ENCODE measurements at places on chromosomes 2 and 18.

DNA sequence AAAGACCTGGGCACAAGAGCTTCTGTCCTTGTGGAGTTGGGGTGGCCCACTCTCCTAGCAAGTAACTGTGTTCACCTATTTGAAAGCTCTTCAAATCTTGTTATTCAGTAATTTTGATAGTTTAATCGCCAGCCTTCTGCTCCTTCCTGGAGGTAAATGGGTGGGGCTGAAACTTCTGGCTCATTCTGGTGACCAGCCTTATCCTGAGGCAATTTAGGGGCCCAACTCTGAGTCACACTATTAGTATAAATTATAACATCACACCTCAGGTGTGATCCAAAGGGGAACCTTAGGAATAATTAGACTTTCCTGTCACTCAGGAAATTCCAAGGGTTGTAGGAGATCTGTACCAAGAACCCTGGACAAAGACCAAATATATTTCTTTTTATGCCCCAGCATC is 255.8 kb upstream of the RGPD4 start:
- no peak for DNase-seq

DNA sequence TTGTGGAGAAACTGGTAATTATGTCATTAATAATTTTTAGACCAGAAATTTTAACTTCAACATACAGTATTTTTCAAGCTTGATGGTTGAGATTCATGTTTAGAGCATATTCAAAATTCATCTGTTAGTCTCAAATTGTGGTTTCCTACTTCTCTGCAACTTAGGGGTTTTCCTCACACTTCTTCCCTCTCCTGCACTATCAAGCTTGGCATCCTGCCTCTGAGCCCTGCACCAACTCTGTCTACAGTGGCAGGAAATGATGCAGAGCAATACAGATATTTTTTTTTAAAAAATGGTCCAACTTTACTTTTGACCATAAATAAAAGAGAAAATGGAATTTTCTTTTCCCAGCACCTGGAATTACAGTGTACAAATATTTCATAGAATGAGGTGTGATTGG is 247.3 kb downstream of the NUP35 start:
- no peak for DNase-seq

GRCh38 chr2:237431372-237431771 is 17.4 kb upstream of the COL6A3 start:
- DNase-seq, result no peak

- DNase-seq, result no peak
Measured at GRCh38 chr2:49154891-49155290, 576 bp upstream of the FSHR start.

- no peak for DNase-seq
Measured at GRCh38 chr2:66962716-66963115, 434.4 kb upstream of the ETAA1 start.

GRCh38 chr18:26826656-26827235 is 38.8 kb downstream of the AQP4 start:
- DNase-seq, result no peak

GRCh38 chr18:41504316-41504715 is 450.7 kb upstream of the PIK3C3 start:
- DNase-seq, result no peak

GRCh38 chr2:240967681-240968621 is 30.5 kb upstream of the SNED1 start:
- DNase-seq, result no peak

DNA sequence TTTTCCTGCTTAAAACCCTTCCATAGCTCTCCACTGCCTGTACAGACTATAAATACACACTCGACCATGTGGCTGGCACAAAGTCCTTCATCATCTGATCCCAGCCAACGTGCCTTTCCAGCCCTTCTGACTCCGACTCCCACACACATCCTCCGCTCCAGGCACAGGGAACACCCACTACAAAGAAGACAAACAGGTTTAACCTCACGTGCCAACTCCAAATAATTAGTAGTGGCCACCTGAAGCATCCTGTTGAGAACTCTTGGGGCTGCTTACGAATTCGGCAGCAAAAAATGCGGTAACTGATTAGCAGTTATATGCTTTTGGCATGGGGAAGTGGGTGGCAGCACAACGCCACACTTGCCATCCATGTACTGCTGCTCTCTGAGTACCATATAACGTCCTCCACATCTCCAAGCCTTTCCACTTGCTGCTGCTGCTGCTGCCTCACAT is 12.1 kb downstream of the SPIRE1 start:
- DNase-seq, result no peak

GRCh38 chr2:97751752-97752151 is 38.4 kb downstream of the ZAP70 start:
- no peak for DNase-seq

GRCh38 chr18:3879114-3879835 is 429.3 kb downstream of the TGIF1 start:
- no peak for DNase-seq

DNA sequence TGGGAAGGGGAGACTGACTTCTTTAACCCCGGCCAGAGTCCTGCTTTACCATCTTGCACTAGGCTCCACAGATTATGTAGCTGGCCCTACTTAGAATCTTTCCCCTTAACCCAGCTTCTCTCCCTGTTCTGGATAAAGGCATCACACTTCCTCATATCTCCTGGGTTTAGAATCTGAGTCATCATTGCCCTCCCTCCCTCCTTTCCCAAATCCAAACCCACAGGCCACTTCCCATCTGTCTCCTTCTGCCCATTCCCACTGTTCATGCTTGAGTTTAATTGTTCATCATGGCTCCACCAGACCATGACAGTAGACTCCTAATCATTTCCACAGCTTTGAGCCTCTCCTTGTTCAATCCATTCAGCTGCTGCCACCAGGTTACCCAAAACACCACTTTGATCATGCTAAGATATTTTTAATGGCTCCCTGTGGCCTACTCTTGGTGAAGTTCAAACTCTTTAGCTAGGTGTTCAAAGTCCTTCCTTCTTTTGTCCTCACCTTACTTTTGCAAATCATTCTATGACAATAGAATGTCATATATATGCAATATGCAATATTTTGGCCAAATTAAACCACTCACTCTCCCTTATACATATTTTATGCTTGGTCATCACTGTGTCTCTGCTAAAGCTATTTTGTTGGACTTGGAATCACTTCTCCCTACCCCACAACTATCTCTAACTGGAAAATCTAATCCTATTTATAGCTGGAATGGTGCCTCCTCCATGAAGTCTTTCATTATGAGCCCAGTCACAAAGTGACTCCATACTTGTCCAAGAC is 5.5 kb downstream of the PDE11A start:
- no peak for DNase-seq

DNA sequence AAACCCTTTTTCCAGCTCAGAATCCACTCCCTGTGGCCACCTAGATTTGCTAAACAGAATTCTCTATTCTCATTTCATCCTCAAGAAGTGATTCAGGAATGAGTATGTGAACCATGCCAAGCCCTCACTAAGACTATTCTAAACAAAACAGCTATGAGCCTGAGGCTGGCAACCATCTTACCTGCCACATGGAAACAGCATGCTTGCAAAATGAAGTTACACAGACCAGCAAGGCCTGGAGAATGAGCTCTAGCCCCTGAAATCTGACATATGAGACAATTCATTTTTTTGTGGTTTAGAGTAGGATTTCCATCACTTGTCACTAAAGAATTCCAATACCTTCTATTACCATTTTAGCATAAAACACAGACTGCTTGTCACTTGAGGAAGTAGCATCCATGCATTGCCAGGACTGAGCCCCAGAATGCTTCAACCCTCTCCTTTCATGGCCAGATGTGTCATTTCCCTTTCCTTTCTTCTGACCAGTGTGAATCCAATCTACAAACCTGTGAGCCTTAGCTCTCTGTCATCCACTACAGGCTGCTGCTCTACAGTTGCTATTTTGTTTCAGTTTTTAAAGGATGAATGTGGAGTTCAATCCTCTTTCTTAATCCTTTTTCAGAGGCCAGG is 744.3 kb upstream of the ACVR2A start:
- DNase-seq, result no peak

DNA sequence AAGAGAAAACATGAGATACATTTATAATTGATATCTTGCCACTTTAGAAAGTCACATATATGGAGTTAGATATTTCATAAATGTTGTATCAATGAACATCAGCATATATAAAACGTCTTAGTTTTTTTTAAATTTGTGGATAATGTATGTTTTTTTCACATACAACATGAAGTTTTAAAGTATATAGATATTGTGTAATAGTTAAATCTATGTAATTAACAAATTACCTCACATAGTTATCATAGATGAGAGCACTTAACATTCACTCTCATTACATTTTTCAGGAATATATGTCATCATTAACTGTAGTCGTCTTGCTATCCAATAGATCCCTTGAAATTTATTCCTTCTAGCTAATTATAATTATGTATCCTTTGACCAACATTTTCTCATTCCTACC is 406.6 kb downstream of the ARHGAP15 start:
- no peak for DNase-seq

Data from activated CD4-positive, alpha-beta T cell treated with anti-CD3 and anti-CD28 coated beads, Interleukin-2, amount 50 U/mL, for 4 hours (primary cell).